CD8-positive, alpha-beta memory T cell (primary cell): ENCODE measurements at places on chromosomes 12 and 14. TPM values are rescaled to one million over a fixed set of nuclear protein-coding genes. Genes with fewer than 3 reads are reported as not detected.

DNA sequence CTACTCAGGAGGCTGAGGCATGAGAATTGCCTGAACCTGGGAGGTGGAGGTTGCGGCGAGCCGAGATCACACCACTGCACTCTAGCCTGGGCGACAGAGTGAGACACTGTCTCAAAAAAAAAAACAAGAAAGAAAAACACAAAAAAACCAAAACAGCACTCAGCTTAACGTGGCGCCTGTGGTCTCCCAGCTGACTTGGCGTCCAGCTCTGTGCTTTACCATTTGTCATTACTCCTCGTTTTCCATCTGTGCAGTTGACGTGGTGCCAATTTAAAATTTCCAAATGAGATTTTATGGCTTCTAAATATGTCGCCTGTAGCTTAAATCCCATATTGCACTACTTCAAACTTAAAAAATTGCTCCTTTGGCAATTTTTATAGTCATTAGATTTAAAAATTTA lies 2.0 kb downstream of the MGP start:
- DNase-seq = no peak
- H3K36me3 ChIP-seq = no peaks in the 10 kb centered on the region
- H3K4me1 ChIP-seq = peaks cover 28% of the 10 kb centered on the region

- H3K36me3 ChIP-seq = no peaks in the 10 kb centered on the region
- no peak overlapping the region for H3K27ac ChIP-seq
- no peaks in the 10 kb centered on the region for H3K27me3 ChIP-seq
- DNase-seq = no peak
These were observed 21.9 kb upstream of the MAP1LC3B2 start for GRCh38 chr12:116537101-116537904.

GRCh38 chr14:55713486-55713885 lies 133.5 kb downstream of the KTN1 start:
- H3K4me3 ChIP-seq = no peak overlapping the region

Gene TMEM132C
- total RNA-seq = not detected

Gene LALBA
- total RNA-seq = not detected

GRCh38 chr12:128318946-128319345 lies 52.0 kb downstream of the TMEM132C start:
- DNase-seq = no peak
- no peaks in the 10 kb centered on the region for H3K36me3 ChIP-seq
- no peak overlapping the region for H3K27ac ChIP-seq

DNA sequence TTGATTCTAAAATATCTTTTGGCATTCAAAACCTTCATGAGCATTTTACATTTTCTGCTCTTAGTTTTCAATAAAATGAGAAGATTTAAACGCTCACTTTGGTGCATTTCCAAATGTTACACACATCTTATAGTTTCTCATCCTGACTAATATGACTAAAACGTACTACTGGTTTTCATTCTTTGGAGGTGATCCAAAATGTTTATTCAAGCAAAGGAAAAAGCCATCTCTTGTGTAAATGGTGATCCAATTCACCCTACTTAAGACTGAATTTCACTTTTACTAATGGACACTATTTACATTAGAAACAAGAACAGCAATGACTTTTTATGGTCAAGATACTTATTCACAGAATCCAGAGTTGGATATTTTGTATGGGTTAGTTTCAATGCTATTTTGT lies 86.6 kb downstream of the KITLG start:
- no peaks in the 10 kb centered on the region for H3K36me3 ChIP-seq
- H3K27me3 ChIP-seq = no peaks in the 10 kb centered on the region
- no peaks in the 10 kb centered on the region for H3K4me1 ChIP-seq
- no peak overlapping the region for H3K27ac ChIP-seq
- no peak overlapping the region for H3K4me3 ChIP-seq

GRCh38 chr12:69471667-69472385 lies 1.6 kb downstream of the FRS2 start:
- H3K36me3 ChIP-seq = no peaks in the 10 kb centered on the region
- H3K4me1 ChIP-seq = peaks cover 31% of the 10 kb centered on the region
- H3K27me3 ChIP-seq = no peaks in the 10 kb centered on the region

Gene P2RX7
- total RNA-seq = 4.3 TPM

GRCh38 chr14:68146818-68147217 lies 327.2 kb downstream of the RAD51B start:
- no peak for DNase-seq
- no peaks in the 10 kb centered on the region for H3K4me1 ChIP-seq
- no peaks in the 10 kb centered on the region for H3K36me3 ChIP-seq
- no peak overlapping the region for H3K27ac ChIP-seq
- H3K4me3 ChIP-seq = no peak overlapping the region
- no peaks in the 10 kb centered on the region for H3K27me3 ChIP-seq

Gene SLC38A4
- not detected for total RNA-seq

DNA sequence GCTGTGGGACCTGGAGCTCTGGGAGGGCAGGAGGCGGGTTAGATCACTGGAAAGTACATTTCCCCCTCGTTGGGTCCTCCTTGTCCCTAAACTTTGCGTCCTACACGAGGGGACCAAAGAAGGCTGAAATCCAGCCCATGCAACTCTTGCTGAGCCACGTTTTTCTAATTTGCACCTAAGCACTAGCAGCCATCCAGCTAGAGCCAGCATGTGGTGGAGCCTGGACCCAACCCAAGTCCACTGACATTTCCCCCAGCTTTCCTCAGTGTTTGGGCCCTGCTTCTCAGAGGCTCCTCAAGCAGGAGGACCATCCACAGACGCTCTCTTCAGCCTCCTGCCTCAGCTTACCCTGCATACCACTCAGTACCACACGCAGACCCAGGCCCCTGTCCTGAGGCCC lies 49.7 kb downstream of the TSPAN11 start:
- no peaks in the 10 kb centered on the region for H3K4me1 ChIP-seq
- H3K27ac ChIP-seq = no peak overlapping the region
- DNase-seq = no peak
- H3K36me3 ChIP-seq = no peaks in the 10 kb centered on the region

DNA sequence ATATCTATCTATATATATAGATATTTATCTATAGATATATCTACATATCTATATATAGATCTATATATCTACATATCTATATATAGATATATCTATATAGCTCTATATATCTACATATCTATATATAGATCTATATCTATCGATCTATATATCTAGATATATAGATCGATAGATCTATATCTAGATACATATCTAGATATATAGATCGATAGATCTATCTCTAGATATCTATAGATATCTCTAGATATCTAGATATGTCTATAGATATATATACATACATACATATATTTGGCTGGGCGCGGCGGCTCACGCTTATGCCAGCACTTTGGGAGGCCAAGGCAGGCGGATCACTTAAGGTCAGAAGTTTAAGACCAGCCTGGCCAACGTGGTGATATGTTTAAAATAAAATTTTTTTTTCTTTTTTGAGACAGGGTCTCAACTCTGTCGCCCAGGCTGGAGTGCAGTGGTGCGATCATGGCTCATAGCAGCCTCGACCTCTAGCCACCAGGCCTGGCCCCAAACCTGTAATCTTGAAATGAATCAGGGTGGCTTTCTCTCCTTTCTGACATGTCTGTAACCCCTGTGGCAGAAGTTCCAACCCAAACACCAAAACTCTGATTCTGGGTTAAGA lies 18.1 kb downstream of the ARPC3 start:
- no peaks in the 10 kb centered on the region for H3K4me1 ChIP-seq
- no peak for DNase-seq
- peaks cover 9% of the 10 kb centered on the region for H3K36me3 ChIP-seq
- H3K4me3 ChIP-seq = no peak overlapping the region

DNA sequence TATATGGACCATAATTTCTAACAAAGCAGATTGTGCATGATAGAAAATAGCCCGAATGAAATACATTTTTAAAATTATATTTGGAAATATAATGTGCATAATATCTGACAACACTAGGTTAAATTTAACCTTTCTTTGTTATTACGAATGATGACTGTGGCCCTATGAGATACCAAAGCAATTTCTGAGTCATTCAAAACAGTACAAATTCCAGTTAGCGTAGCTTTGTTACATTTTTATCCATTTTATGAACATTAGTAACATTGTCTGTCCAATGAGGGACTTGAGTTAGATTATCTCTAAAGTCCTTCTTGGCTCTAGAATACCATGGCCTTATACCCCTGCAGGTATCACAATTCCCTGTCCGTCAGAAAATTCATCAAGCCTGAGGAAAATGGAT lies 39.0 kb upstream of the REP15 start:
- no peak overlapping the region for H3K4me3 ChIP-seq
- no peak for DNase-seq
- no peaks in the 10 kb centered on the region for H3K36me3 ChIP-seq
- no peak overlapping the region for H3K27ac ChIP-seq
- no peaks in the 10 kb centered on the region for H3K4me1 ChIP-seq
